Stimulated activated CD4-positive, alpha-beta T cell treated with anti-CD3 and anti-CD28 coated beads, Interleukin-4, amount 100 ng/mL, for 1 hour (primary cell): ENCODE measurements at places on chromosomes 13 and 19.

DNA sequence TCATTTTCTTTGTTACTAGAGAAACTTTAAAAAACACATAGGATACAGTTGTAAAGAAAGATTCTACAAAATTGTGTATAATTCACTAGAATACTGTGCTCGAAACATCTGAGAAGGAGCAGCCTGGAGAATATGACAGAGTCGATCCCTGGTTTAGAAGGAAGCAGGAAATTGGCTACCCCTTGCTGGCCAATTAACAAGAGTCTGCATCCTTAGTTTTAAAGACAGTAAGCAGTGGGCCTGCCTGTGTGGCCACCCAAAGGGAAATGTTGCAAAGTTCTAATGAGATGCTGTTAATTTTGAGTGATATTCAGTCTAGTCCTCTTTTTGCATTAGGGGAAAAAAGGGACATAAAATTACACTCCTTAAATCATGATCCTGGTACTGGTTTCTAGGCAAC lies 988.6 kb downstream of the PCDH17 start:
- DNase-seq = no peak

GRCh38 chr19:35031072-35031881 lies 1.0 kb downstream of the SCN1B start:
- DNase-seq = no peak

GRCh38 chr19:46493236-46494145 lies 2.2 kb downstream of the PNMA8B start:
- DNase-seq = peak; percentile 42

- DNase-seq = no peak
These were observed 690.9 kb downstream of the SLITRK6 start for GRCh38 chr13:85108356-85108755.

DNA sequence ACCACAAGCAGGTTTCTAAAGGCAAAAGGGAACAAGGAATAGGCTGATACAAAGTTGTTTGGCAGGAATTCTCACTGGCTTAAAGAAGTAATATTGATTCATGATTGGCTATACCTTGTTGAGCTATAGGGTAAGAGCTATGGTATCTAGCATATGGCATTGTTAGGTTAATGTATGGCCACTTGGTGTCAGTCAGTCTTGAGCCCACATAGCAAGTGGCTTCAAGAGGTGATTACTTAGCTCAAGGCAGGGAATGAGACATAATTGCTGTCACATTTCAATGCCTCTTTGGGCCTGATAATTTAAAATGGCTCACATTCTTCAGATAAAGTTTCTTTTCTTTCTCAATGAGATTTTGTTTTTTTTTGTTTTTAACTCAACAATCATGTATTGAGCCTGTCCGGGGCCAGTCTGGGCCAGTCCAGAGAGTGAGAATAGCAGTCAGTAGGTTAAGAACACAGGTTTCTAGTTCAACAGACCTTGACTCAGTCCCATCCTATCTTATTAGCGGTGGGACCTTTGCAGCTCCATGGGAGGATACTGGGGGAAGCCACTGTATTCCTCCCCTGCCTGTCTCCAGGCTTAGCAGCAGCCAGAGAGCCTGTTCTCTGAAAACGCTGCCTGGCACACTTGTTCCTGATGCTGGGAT lies 45.8 kb upstream of the RCBTB2 start:
- DNase-seq = no peak

DNA sequence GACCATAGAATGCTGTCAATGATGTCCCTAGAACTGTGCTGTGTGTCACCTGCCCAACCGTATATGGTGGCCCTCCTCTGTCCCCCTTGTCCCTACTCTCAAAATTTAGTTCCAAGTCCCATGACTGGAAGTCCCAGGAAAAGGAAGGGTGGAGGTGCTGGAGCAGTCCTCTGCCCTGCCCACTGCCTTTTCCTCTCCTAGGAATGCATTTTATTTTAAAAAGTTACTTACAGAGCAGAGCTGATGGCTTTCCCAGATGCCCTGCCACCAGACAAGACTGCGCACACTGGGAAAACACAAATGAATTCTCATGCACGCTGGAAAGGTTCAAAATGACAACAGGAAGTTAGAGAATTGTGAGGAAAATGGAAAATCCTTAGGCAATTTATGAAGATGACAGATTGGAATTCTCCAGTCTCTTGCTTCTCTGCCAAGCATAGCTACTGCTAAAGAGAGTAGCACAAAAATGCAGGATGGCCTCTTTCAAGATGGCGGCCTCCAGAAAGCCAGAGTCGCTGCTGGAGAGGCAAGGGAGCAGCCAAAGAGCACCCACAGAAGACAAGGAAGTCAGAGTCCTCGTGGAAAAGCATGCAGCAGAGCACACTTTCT lies 117.1 kb upstream of the TSC22D1 start:
- no peak for DNase-seq

GRCh38 chr19:33686687-33687480 lies 65.1 kb downstream of the CHST8 start:
- no peak for DNase-seq

DNA sequence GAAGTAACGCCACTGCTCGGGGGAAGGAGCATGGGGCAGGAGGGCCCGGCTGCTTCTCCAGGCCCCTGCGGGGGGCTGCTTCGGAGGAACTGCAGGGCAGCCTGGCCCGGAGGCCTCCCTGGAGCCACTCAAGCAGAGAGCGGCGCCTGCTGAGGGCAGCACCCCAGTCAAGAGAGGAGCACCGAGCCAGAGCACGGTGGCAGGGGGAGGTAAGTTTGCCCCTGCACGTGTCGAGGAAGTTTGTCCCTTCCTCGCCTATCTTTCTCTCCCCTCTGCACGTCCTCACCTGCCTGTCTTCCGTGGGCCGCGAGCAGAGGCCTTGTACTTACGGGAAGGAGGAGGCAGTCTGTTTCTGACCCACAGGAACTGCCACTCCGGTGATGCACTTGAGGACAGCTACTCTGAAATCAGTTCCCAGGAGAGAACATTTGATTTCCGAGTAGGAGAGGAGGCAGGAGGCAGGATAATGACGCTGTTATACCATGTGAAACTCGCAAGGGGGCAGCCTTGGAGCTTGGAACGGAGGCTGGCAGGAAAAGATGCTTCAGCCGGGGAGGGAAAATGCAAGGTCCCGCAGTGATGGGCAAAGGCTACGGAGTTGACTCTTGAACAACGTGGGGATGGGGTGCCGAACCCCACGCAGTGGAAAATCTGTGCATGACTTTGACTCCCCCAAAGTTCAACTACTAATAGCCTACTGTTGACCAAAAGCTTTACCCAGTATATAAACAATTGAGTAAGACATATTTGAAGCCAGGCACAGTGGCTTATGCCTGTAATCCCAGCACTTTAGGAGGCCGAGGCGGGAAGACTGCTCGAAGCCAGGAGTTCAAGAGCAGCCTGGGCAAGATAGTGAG lies 5.0 kb downstream of the FFAR1 start:
- DNase-seq = peak; percentile 59

DNA sequence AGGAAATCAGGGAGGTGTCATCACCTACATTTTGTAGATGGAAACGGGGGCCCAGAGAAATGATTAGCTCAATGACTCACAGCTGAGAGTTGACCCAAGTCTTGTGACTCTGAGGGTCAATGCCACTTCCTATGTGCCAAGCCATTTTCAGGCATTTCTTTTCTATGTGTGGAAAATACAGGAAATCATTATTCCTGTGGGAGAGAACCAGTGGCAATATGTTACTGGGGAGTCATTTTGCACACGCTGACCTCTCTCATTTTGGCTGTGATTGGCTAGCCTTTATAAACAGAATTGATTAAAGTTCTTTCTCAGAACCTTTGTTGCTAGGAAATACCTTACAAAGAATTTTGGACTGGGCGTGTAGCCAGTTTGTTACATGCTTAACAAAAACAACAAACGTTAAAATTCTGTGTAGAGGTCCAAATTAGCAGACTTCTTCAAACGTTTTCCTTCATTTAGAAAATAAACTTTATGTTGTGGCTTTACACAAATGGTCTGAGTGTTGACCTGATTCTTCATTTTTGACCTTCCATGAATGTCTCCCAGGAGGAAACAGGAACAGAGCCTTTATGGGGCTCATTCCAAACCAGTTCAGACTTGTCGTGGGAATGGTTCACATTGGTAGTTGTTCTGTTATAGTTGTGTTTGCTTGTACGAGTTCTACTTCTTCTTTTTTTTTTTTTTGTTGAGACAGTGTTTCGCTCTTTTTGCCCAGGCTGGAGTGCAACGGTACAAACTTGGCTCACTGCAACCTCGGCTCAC lies 11.4 kb downstream of the PCCA start:
- DNase-seq = no peak

DNA sequence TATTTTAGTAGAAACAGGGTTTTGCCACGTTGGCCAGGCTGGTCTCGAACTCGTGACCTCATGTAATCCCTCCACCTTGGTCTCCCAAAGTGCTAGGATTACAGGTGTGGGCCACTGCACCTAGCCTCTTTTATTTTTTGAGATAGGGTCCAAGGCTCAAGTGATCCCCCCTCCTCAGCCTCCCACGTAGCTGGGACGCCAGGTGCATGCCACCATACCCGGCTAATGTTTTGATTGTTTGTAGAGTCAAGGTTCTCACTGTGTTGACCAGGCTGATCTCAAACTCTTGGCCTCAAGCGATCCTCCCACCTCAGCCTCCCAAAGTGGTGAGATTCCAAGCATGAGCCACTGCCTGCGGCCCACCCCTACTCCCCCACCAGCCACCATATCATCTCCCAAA lies 6.3 kb downstream of the SLC7A9 start:
- no peak for DNase-seq

- no peak for DNase-seq
These were observed 412.5 kb upstream of the PCDH9 start for GRCh38 chr13:67642657-67643056.

GRCh38 chr19:39109641-39110040 lies 15.9 kb upstream of the PAK4 start:
- DNase-seq = no peak

DNA sequence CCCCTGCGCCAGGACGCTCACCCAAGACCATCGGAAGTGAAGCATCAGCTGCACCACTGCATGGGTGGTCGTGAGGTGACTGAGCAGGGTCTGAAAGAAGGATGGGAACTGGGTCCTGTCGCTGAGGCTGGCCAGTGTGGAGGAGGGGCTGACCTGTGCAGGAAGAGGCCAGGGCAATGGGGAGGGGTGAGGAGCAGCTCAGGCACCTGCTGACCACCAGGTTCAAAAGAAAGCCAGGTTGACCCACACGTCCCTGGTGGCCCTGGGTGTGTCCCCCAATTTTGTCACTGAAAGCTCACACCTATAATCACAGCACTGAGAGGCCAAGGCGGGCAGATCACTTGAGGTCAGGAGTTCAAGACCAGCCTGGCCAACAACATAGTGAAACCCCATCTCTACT lies 13.7 kb upstream of the ZSCAN1 start:
- no peak for DNase-seq

- DNase-seq = no peak
These were observed 2.0 kb downstream of the PTBP1 start for GRCh38 chr19:799076-799881.

- no peak for DNase-seq
These were observed 50.2 kb upstream of the PSG2 start for GRCh38 chr19:43132696-43133095.

- DNase-seq = no peak
These were observed 7.8 kb upstream of the UBL3 start for GRCh38 chr13:29858231-29858630.

DNA sequence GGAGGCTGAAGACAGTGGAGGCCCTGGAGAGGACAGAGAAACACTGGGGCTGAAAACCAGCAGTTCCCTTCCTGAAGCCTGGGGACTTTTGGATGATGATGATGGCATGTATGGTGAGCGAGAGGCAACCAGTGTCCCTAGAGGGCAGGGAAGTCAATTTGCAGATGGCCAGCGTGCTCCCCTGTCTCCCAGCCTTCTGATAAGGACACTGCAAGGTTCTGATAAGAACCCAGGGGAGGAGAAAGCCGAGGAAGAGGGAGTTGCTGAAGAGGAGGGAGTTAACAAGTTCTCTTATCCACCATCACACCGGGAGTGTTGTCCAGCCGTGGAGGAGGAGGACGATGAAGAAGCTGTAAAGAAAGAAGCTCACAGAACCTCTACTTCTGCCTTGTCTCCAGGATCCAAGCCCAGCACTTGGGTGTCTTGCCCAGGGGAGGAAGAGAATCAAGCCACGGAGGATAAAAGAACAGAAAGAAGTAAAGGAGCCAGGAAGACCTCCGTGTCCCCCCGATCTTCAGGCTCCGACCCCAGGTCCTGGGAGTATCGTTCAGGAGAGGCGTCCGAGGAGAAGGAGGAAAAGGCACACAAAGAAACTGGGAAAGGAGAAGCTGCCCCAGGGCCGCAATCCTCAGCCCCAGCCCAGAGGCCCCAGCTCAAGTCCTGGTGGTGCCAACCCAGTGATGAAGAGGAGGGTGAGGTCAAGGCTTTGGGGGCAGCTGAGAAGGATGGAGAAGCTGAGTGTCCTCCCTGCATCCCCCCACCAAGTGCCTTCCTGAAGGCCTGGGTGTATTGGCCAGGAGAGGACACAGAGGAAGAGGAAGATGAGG lies 1.5 kb downstream of the PPP1R15A start:
- no peak for DNase-seq

GRCh38 chr19:15358918-15359317 lies 20.7 kb downstream of the AKAP8 start:
- DNase-seq = no peak

- DNase-seq = no peak
These were observed 15.9 kb upstream of the KCTD15 start for GRCh38 chr19:33780746-33781145.
